ENCODE measurements at places on chromosomes 6 and 20.

- DNase-seq, result peak; percentile 87
Observed at GRCh38 chr6:108560463-108561308, at the start of gene FOXO3. FOXO3 (plus strand) TSS chr6:108560917; CDS start chr6:108561209, 292 bp downstream.

DNA sequence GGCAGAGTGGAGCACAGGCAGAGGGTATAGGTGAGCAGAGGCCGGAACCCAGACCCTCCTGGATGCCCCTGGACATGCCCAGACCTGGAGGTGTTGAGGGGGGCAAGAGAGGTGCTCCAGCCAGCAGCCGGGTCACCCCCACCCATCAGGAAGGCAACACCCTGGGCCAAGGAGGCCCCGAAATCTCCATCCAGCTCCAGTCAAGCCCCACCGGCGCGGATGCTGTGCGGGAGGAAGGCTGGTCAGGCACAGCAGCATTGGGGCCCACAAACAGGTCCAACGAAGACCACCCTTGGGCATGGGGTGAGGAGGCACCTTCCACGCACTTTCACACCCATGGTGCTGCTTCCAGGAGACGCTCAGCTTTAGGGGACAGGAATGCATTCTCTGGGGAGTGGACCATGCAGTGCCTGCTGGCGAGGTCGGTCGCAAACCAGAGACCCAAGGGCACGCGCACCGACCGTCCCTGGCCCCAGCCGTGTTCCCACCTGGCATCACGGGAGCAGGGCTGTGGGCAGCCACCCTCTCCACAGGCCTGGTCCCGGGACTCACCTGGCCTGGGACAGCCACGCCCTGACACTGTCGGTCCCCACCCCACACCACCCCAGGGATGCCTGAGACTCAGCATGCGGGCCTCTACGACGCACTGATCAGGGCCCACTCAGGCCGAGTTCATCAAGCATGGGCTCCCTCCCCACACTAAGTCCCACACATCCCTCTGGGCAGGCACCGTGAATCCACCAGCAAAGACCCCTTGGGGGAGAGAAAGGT is 43.6 kb upstream of the ZBP1 start:
- no peak for DNase-seq

DNA sequence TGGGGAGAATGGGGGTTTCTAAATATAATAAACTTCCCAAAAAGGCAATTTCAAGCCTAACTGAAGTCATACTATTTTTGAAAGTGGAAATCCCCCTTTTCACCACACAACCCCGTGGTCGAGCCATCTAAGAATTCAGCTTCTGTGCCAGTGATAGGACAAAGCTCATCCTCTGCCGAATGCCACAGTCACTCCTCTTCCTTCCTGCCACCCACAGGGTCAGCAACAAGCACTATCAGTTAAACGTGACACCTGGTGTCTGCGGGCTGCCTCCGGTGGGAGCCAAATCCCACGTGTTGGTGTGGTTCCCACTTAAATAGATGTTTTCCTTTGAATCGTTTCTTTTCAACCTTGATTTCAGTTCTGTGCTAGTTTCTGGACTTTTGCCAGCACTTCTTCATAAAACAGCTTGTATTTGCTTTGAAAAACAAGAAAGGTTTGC is 60.7 kb downstream of the TNFAIP3 start:
- DNase-seq, result no peak

- DNase-seq, result no peak
Observed at GRCh38 chr6:37655666-37656065, 42.0 kb downstream of the MDGA1 start.

DNA sequence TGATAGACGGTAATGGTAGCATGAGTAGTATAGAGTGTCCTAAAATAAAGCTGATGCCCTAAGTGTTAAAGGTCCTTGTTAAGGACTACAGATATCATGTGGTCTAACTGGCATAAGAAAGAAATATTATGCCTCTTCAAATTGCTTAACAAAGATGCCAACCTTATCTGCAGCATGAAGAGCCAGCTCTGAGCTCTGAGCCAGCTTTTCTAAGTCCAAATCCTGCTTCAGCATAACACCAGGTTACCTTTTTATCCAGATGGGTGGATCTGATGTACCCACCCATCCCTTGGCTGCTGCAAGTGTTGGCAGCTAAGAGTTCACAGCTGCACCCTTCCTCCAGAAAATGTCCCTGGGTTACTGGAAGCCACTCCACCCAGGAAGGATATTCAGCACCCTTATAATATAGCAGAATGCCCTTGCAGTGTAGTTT is 83.8 kb downstream of the TENT5A start:
- DNase-seq, result no peak

- DNase-seq, result peak; percentile 96
Observed at GRCh38 chr6:41920921-41921711, at the start of the genes BYSL and MED20. BYSL (plus strand) TSS chr6:41921499; CDS start chr6:41921563, 64 bp downstream. MED20 (minus strand) TSS chr6:41921139; CDS start chr6:41921018, 121 bp downstream.
